EL (cell line): ENCODE measurements at places on chromosomes 16 and 17.

GRCh38 chr16:85988723-85989313 lies 89.9 kb downstream of the IRF8 start:
- DNase-seq, result no peak

- no peak for DNase-seq
Observed at GRCh38 chr16:86987746-86988670, 329.2 kb downstream of the C16orf95 start.

DNA sequence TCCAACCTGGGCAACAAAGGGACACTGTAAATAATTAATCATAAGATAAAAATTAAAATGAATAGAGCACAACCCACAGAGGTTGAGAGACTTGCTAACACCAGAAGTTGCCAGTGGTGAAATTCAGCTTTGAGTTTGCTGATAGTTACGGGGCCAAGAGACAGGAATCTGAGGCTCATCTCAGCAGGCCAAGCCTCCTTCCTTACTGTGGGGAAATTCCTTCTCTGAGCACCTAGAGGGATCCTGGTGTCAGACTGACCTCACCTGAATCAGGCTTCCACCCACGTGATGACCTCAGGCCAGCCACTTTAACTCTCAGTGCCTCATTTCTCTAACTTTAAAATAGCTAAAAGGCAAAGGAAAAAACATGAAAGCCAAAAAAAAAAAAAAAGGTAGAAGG lies 4.7 kb downstream of the ABAT start:
- DNase-seq, result no peak

DNA sequence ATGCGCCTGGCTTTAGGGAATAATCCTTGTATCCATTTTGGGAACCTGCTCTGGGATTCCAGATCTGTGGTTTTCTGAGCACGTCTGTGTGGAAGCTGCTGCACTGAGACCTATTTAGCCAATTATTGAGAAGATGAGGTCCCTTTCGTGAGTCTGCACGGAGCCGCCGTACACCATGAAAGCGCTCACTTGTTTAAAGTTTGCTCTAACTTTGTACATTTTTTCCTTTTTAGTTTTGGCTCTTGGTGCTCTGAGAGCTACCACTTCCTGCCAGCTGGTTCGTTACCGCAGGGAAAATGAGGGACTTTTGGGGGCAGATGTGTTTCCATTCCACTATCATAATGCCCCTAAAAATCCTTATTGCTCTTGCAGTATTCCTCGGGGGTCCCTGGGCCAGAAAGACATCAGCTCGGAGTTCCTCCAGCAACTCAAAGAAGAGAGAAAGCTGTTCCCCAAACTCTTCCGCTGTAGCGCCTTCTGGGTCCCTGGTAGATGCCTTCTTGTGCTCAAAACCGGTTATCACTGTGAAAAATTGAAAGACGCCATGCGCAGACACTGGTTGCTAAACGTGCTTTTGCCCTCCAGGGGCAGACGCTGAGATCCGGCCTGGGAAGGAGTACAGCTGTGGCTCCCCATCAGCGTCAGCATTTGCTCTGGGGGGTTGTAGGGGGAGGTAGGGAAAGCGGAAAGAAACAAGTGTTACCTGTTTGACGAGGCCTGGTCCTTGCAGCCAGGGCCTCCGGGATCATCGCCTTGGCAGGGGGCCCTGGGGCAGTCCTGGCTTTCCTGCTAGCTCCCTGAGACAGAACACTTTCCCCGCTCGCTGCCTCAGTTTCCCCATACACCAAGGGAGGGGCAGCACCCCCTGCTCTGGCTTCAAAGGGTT lies 238.1 kb downstream of the MRTFB start:
- peak; percentile 53 for DNase-seq

DNA sequence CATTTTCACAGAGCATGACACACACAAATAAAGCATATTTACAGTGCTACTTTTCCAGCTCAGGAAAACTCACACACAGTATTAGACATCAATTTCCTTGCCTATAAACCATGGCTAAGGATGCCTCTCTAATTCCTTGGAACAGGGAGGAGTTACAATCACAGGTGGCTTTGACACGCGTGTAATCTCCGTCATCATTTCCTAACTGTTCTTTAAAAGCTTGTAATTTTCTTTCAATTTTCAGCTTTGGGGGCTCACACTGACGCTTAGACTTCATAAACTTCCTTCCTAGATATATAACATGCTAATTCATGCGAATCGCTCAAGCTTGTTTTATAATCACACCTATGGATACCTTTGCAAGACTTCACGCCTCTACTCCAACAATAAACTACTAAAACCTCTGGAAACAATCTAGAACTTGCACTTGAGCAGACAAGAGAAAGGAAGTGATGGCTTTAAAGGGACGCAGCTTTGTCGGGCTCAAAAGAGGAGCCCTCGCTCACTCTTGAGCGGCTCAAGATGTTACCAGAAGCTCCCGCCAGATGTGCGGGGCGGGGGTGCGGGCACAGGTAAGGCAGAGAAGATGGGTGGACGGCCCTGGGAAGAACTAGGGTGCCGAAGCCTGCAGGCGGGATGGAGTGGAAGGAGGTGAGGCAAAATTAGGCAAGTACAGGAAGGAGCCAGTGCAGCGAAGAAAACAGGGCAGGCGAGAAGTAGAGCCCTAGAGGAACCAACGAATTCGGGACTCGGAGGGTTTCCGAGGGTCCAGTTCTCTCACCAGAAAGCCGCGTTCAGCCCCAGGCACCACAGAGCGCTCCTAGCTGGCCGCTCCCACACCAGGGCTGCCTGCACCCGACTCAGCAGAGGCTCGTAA lies 631 bp downstream of the RETREG3 start:
- DNase-seq, result peak; percentile 18

- no peak for DNase-seq
Observed at GRCh38 chr16:66695935-66696668, 441 bp downstream of the CMTM4 start.
